Activated CD4-positive, alpha-beta T cell treated with anti-CD3 and anti-CD28 coated beads for 36 hours (primary cell): ENCODE measurements at places on chromosomes 2 and 18. TPM values are rescaled to one million over a fixed set of nuclear protein-coding genes. Genes with fewer than 3 reads are reported as not detected.

GRCh38 chr18:55588870-55589595 is 1.0 kb upstream of the TCF4 start:
- DNase-seq, result no peak

Gene CNRIP1
- not detected for total RNA-seq

- DNase-seq, result no peak
Measured at GRCh38 chr2:240226672-240227537, 86.4 kb upstream of the OTOS start.

DNA sequence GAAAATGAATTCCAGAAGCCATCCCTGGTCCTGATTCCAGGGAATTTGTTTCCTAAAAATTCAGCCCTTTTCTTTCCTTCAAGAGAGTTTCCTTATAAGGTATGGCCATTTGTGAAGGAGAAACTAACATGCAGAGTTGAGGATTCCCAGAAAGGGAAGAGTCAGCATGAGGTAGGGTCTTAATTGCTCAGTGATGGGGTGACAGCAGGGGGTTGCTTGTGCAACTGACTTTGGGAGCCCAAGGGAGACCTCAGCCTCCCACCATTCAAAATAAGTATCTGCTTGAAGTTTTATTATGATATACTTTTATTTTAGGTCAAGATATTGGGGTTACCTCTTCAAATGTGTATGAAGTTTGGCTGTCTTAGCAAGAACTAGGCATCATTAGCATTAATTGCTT is 74.9 kb upstream of the CELF4 start:
- DNase-seq, result no peak

Gene GPR17
- total RNA-seq, result not detected

DNA sequence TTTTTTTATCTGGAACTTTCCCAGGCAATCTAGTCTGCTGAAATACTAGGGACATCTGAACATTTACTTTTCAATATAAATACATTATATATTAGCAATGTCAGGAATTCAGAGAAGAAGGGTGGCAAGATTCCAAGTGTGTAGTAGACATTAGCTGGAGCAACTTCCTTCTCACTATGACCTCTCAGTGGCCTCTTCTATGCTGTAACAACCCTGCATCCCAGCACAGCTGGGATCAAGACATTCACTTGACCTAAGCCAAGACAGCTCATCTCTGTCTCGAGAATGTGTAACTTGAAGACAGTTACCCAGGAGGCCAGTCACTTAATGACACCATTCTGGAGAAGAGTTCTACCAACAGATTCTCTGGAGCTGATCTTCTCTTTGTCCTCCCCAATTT is 61.7 kb upstream of the RALBP1 start:
- DNase-seq, result no peak

- DNase-seq, result no peak
Measured at GRCh38 chr2:24474053-24474452, 17.0 kb upstream of the NCOA1 start.

Gene NGEF
- 2.0 TPM for total RNA-seq

DNA sequence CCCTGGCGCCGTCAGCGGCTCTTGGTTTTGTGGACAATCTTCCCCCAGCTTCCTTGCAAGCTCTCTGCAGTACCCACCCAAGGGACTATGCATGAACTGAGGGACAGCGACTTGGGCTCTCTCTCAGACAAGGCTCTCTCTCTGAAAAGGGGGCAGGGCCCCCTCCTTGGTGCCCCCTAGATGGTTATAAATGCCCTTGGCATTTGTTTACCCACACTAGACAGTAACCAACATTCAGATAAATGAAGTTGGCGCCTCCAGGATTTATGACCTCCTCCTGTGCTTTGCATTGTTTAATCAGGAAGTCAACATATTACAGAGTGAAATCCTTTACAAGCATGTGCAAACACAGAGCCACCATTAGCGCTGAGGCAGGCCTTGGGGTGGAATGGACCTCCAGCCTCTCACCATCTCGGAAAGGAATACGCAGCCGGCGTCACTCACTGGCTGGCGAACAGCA is 547.4 kb upstream of the ID2 start:
- DNase-seq, result no peak

Gene RGPD4
- 0.14 TPM for total RNA-seq

DNA sequence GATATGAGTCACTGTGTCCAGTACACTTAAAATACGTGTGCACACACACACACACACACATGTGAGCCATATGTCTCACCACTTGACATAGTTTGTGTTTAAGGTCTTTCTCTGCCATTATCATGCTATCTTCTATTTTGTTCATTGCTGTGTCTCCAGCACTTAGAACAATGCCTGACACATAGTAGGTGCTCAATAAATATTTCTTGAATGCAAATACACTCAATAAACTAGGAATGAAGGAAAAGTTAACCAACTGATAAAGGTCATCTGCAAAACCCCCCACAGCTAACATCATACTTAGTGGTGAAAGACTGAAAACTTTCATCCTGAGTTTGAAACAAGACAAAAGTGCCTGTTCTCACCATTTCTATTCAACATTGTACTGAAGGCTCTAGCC is 4.4 kb downstream of the MOCOS start:
- no peak for DNase-seq

Gene PPP1R1C
- total RNA-seq, result not detected

Gene KCNJ3
- total RNA-seq, result not detected

GRCh38 chr2:62284980-62285379 is 89.1 kb downstream of the B3GNT2 start:
- no peak for DNase-seq

Gene TFCP2L1
- 0.02 TPM for total RNA-seq

- no peak for DNase-seq
Measured at GRCh38 chr2:186912979-186913378, 64.0 kb upstream of the ZSWIM2 start.

DNA sequence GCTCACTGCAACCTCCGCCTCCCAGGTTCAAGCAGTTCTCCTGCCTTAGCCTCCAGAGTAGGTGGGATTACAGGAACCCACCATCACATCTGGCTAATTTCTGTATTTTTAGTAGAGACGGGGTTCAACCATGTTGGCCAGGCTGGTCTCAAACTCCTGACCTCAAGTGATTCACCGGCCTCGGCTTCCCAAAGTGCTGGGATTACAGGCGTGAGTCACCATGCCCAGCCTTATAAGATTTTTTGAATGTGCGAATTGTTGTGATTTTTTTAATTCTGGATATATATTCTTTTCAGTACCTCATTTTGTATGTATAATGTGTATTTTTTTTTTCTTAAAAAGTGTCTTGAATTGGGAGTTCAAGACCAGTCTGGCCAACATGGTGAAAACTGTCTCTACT is 42.0 kb upstream of the CCDC150 start:
- no peak for DNase-seq

DNA sequence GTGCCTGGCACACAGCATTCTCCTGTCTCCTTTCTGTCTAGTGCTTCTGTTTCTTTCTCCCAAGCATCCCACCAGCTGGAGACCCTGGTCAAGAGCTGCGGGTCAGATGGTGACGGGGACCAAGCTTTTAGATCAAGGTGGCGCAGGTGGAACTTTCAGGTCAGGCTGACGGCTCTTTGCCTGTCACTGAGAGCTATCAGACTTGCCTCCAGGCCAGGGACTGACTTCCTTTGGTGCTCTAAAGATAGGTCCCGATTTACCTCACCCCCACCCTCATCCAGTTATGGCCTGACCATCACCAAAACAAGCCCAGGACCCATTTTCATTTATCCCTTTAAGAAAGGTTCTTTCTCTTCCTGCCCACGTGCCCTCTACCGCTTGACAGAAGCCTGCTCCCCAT is 1.2 kb upstream of the EMILIN1 start:
- no peak for DNase-seq

DNA sequence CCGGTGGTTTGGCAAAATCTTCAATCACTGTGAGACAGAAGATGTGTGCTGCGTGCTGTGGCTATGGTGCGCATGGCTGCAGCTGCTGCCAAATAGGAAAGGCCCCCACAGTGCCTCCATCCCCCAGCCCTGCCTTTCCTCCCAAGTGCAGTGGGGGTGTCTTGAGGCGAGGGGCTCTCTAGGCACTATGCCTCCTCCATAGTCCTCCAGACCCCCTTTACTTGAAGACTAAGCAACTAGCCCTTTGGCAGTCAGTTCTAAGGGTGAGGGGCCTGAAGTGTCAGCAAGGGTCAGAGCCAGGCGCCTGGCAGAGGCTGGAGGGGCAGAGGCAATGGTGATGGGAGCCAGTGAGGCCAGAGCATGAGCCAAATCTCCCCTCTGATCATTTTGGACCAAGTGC is 13.6 kb upstream of the TMEM185B start:
- DNase-seq, result no peak

Gene ST3GAL5
- total RNA-seq, result 6.2 TPM

DNA sequence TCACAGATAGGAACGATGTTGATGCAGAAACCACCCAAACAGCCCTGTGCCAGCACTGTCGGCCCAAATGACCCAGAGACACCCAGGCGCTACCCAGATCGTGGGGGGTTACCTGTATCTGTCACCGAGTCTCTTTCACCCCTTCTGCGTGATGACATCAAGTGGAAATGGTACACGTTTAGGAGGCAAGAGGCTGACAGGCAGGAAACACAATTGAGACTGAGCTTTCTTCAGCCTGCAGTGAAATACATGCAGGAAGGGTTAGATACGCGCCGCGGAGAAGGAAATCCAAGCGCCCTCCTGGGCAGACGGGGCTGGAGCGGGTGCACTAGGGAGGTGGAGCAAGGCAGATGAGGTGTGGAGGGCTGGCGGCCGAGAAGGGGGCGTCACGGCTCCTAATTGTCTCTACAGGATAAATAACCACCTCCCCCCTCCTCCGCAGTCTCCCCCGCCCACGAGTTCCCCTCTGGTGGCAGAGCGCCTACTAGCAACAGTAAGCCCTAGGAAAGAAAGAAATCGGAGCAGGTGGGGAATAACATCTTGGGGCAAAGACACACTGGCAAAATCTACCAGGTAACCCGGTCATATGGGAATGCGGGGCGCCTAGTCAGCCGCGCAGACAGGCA is at the start of gene RNF152:
Gene RNF152 (minus strand): TSS at position 325 of the 626 bp plus-strand sequence. CDS start 76,544 bp downstream, outside the sequence.
- no peak for DNase-seq

Gene STK17B
- total RNA-seq, result 178 TPM

DNA sequence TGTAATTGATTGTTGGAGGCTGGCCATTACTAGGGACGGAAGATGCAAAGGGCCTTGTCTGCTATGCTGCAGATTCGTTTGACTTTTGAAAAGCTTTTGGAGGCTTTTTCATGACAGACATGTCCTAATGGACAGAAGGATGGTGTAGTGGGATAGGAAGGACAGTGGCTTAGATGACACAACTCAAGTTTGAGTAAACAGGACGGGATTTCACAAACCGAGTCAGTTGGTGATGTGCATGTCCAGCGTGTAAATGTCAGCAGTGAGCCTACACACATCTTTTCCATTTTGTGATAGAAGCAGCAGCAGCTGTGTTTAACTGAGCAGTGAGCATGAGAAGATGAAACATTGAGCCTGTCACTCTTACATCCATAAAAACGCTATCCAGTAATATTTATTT is 76.0 kb downstream of the NCK2 start:
- no peak for DNase-seq

Gene ACOXL
- total RNA-seq, result 0.23 TPM

DNA sequence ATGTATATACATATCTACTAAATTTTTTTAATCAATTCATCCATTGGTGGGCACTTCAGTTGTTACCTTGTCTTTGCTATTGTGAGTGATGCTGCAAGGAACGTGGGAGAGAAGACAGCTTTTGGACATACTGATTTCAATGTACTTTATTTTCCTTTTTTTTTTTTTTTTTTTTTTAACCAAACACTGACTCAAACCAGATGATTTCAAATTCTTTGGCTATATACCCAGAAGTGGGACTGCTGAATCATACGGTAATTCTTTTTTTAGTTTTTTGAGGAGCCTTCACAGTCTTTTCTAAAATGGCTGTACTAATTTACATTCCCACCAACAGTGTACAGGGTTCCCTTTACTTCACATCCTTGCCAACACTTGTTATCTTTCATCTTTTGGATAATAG is 204.7 kb downstream of the INSIG2 start:
- DNase-seq, result no peak

DNA sequence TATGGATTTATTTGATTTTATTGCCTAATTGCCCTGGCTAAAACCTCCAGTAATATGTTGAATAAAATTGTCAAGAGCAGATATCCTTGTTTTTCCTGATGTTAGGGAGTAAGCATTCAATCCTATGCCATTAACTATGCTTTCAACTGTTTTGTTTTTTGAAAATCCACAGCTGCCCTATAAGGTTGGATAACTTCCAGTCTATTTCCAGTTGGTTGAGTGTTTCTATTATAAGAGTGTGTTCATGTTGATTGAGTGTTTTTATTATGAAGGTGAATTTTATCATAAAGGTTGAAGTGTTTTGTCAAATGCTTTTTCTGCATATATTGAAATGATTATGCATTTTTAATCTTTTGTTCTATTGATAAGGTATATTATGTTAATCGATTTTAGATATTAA is 149.9 kb upstream of the SCN7A start:
- no peak for DNase-seq

GRCh38 chr18:78965917-78966792 is 13.5 kb upstream of the SALL3 start:
- DNase-seq, result no peak

GRCh38 chr2:75246441-75247167 is 47.3 kb upstream of the TACR1 start:
- no peak for DNase-seq

Gene ANKAR
- 2.5 TPM for total RNA-seq

DNA sequence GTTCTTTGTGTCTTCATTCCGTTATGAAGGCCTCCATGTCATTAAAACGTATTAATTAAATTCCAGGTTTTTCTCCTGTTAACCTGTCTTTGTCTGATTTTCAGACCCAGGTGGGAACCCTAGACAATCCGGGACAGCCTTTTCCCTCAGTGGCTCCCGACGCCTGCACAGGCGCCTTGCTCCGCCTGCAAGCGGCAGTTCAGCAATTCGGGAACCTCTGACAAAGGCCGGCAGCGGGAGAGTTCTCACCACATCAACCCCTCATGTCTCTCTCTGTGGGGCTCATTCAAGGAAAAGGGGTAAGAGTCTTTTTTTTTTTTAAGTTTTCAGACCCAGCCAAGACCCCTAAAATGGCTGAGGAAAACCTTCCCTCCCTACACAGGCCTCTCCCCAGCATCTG is 259.8 kb upstream of the SALL3 start:
- no peak for DNase-seq

- no peak for DNase-seq
Measured at GRCh38 chr2:63676135-63676534, 87.4 kb downstream of the MDH1 start.

Gene NTSR2
- not detected for total RNA-seq

DNA sequence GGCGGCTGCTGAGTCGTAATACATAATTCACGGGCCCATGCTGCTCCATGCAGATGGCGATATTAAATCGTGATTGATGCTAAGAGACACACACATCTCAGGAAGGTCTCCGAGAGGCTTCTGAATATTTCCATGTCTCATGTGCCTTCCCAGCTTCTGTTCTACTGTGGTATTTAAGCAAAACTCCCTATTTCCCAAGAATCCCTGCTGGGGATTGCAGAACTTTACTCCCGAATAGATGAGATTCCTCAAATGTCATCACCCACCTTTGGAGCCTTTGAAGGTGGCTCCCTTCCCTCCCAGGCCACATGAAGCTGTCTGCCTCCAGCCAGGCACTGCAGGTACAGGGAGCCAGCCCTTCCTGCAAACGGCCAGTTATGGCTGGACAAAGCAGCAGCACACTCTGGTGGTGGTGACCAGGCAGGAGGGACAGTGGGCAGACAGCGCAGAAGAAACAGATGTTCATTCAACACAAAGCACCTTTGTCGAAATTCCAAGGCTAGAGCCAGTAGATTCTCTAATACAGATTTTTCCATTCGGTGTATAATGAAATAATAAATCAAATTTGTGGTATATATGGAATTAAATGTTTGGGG is 14.1 kb downstream of the NRP2 start:
- DNase-seq, result no peak

Gene ASPRV1
- total RNA-seq, result 0.32 TPM
